HT1080 (cell line): ENCODE measurements at places on chromosomes 1 and 21.
A peak's percentile ranks its signal among the peaks of the same experiment; 100 is the strongest.

- DNase-seq: no peak
These were observed 26.4 kb downstream of the COL16A1 start for GRCh38 chr1:31677401-31677800.

DNA sequence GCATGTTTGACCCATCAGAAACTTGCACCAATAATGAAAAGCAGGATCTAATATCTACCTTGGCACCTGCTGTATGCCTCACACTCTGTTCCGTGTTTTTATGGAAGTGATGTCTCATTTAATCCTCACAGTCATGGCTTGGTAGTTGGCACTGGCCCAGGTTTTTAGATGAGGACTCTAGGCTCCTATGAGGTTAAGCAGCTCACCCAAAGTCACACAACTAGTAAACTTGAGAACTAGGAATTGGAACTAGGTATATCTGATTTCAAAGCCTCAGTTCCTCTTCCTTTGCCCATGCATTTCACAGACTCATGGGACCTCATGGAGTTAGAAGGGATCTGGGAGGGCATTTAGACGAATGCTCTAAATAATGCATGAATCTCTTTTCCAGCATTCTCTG is 21.3 kb upstream of the TARBP1 start:
- no peak for DNase-seq

DNA sequence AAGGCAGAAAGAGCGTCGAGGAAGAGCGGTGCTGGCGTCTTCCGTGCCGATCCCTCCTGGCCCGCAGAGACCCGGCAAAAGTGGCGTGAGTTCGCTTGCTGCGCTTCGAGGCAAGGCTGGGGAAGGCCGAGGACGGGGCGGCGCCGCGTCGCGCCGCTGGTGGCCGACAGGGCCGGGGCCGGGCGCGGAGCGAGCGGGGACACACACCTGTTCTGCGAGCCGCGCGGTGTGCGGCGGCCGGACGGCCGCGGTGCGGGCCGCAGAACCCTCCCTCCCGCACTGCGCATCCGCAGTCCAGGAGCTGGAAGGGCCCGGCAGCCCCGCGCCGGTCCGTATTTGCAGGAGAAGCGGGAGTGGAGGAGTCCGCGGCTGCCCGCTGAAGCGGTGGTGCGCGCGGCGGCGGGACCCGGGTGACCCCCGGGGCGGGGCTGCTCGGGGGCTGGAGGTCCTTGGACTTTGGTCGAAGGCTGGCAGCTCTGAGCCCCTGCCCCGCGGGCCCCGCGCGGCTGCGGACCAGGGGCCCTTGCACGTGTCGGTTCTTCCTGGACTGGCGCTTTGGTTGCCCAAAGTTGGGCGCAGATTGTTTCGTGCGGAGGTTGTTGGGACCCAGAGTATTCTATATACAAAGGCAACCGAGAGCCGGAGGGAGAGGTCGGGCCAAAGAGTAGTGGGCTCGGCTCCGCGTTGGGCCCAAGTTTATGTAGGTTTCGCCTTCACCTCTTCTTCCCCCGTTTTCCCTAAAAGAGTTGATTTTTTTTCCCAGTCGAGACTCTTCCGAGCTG is 2.6 kb downstream of the RNF220 start:
- DNase-seq: no peak

DNA sequence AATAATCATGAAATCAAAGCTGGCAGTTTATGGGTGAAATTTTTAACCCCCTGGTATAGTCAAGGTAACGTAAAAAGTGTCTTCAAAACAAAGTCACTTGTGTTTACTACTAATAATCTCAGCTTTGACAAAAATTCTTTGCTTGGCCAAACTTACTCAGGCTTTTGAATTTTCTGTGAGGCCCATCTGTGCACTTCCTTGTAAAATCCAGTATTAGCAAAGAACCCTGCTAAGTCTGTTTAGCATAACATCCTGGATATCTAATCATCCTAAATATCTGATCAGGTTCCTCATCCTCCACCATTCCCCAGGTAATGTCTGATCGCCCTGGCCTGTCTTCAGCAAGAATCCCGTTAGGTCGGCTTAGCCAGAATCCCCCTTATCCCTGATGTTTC is 3.0 kb downstream of the LYST start:
- no peak for DNase-seq

DNA sequence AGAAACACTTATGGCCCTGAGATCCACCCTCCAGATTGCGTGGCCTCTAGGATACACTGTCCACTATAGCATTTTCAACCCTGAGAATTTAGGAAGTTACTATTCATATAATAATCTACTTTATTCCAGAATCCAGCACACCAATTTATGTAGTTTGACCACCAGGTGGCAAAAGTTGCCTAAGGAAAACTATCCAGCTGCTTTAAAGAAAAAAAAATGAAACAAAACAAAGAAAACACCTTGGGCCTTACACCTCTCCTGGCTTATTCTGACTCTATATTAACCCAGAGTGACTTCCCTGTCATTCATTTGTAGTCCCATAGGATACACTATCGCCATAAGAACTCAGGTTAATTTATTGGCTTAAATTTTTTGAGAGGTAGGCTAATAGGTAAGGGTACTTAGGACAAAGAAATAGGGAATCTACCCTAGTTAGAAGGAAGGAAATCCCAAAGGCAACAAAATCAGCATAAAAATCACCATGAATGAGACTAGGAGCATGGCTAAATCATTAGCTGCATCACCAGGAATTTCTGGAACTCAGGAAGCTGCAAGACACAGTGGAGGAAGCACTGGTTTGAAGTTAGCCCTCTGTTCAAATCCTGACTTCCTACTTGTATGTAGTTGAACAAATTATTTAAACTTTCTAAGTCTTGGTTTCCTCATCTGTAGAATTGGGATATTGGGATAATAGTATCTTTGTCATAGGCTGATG is 107.5 kb downstream of the SPAG17 start:
- peak; percentile 8 for DNase-seq

DNA sequence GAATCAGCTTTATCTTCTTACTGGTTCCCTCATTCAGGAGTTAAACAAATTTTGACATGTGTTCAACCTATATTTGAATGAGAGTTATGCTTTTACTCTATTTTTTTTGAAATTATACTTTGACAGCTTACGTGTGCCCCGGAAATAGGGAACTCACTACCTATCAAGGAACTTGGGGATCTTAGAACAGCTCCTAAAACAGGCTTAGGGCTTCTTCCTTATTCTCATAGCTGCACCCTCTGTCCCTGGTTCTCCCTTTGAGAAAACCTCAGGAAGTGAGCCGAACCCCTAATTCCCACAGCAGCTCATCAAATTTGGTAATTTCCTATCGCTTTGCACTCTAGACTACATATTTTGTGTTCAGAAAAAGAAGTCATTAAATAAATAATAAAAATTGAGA is 81.2 kb upstream of the RUNX3 start:
- no peak for DNase-seq

DNA sequence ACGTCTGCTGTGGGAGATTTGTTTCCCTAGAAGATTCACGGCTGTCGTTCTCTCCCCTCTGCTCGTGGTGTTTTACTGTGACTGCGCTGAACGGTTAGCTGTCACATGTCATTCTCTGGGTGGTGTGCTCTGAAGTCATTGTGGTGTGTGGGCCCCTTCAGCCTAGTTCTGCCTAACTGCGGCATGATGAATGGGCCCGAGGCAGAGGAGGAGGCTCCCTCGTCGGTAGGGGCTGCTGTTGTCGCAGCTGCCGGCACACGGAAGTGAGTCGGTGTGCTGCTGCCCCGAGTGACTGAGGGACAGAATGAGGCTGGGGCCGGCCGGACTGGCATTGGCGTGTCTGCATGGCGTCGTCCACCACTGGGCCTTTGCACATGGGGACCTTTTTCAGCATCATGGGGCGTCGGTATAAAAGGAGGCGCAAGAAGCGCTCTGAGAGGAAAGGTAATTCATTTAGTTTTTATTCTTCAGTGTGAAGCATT is 77.9 kb downstream of the ADARB1 start:
- no peak for DNase-seq

- peak; percentile 77 for DNase-seq
These were observed 602 bp downstream of the SH3BGRL3 start for GRCh38 chr1:26280333-26281042.

DNA sequence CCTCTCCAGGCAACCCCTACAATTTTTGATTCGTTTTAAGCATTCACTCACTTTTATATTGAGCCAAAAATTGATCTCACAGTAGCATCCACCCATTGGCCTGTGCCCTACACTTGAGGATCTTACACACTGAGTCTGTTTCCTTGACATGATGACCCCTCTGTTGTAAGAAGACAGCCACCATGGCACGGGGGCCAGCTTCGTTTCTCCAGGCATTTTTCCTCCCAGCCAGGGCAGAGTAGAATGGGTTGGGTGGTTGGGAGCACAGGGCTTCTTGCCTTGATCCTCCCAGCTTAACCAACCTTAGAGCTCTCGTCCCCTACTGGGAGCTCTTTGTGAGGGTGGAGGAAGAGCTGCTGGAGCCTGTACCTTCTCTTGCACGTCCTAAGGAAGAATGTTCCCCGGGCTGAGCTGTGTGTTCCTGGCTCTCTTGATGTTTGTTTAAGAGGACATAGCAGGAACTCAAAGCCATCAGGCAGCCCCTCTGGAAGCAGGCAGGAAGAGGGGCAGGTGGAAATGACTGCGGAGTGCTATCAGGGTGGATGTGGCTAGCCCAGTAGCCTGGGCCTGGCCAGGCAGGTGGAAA is 213.2 kb upstream of the TMEM51 start:
- DNase-seq: no peak

DNA sequence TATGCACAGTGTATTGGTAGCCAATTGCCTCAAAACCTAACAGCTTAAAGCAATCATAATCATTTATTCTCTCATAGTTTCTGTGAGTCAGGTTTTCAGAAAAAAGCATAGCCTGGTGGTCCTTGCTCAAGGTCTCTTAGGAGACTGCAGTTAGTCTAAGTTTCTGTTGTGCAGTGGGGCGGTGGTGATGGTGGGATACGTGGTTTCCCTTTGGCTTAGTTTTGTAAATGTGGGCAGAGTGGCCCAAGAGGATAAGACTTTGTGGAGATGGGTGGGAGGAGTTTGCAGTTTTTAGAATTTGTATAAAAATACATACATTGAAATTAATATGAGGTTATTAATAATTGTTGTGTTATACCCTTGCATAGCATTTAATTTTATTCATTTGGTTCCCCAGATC is 68.6 kb downstream of the NOS1AP start:
- DNase-seq: no peak
